ENCODE measurements at places on chromosomes 6 and 20.

DNA sequence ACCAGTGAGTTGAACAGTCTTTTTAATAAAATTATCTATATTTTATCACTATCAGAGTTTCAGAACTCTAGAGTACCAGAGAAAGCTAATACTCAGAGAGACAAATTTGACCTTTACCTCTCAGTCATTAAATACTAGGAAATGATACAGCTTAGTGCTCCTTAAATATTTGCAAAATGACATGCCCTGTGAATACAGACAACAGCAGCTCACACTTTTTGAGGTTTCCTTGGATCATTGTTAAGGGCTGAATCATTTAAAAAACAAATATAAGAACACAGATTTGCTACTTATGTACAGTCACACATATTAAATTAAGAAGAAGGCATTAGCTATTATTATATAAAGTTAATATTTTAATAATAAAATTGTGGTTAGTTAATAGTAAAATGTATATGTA is 1158.7 kb upstream of the EYS start:
- no peak for DNase-seq

DNA sequence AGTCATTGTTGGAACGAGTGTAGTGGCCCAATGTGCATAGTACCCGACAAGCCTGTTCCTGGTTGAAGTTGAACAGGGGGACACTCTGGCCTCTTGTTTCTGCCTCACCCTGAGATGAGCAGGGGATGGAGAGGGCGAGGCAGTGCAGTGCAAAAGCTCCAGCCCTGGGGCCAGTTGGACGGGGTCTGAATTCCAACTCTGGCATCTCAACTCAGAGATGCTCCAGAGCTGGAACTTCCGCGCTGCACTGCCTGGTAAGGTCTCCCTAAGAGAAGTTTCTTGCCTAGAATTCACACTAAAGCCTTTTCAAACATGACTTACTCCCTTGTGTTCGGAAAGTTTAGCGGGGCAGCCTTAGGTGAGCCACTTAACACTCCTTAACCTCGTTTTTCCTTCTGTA is 72.3 kb upstream of the SLC22A1 start:
- no peak for DNase-seq

GRCh38 chr6:134193536-134194498 is 124.1 kb downstream of the SGK1 start:
- DNase-seq = no peak

GRCh38 chr20:8940326-8940725 is 128.6 kb upstream of the PLCB4 start:
- no peak for DNase-seq

GRCh38 chr6:82331031-82331773 is 32.4 kb upstream of the TPBG start:
- no peak for DNase-seq

DNA sequence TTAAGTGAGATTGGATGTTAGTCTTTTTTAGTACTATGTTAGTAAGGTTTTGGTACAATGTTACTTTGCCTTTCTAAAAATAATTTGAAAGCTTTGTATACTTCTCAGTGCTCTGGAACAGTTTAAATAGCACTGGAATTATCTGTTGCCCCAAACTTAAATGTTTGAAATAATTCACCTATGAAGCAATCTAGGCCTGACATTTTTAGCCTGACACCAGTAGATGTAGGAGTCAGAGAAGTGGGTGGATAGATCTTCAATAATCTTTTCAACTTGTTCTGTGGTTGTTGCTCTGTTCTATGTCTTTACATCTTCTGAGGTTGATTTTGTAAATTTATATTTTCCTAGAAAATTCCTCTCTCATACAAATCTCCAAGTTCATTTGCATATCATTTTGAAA is 103.1 kb upstream of the ADGRF1 start:
- DNase-seq = no peak

DNA sequence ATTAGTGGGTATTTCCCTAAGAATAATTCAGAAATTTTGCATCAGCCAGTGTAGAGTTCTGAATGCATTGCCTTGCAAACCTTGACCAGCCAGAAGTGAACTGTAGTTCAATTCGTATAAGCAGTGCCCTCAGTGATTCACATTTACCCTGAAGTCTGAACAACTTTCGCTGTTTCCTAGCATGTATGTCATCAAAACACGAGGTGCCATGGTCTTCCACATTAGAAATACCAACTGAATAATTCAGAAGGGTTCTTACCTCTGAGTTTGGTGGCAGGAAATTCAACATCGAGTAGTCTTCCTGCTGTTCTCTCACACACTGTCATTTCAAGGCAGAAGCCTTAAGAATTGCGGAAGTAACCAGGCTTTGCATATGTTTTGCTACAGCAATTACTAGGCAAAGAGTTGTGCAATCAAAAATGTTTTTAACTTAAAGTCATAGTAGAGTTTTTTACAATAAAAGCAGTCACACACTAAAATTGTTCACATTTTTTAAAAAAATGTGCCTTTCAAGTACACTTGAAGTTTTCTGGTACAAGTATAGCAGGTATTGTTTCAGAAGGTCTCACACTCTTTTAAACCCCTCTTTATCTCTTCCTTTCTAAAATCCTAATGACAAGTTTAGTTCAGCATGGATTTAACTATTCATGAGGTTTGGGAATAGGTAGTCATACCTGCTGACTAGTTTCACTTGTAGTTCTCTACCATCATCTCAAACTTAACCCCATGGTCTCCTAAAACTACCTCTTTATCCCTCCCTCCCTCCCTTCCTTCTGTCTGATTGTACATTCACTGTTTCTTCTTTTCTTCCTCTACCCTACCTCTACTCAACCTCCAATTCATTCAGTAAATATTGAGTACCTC is 118.3 kb downstream of the STXBP5 start:
- no peak for DNase-seq

- DNase-seq = no peak
These were observed 15.3 kb upstream of the RGS17 start for GRCh38 chr6:153146413-153146812.

DNA sequence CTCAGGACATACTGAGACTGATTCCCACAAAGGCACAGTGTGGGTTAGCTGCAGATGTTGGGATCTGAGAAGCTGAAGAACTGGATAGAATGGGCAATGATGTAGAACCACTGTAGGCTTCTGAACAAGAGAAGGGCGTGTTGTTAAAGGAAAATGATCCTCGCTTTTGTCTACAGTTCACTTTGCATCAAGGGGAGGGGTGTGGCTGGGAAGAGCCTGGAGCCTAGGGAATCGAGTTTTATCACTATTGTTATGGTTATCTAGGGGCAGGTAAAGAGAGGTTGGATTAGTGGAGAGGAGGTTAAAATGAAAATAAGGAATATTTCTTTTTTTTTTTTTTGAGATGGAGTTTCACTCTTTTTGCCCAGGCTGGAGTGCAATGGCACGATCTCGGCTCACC is 768.1 kb downstream of the KIF16B start:
- no peak for DNase-seq

DNA sequence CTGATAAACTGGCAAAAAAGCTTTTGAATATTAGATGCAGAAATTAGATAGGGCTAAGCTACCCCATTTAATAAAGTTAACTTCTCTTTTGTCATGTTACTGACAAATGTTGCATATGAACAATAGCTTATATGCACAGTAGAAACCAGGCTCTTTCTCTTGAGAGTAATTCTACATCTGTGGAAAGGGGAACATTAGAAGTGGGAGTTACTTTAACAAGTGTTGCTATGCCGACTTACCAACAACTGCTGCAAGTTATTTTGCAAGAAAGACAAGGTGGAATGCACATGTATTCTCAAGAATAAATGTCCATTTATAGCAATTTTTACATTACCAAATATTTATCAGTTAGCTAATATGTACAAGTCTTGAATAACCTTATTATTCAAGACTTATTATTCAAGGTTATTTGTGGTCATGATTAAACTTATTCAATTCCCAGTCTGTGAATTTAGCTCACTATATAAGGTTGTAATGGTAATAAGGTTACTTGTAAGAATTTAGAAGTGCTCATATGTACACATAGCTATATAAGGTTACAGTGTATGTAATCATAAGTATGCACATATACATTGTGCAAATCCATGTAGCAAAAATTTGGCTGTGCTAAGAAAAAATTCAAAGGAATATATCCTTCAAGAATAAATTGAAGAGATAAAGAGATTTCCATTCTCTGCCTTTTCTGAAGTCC is 38.3 kb downstream of the ADGRG6 start:
- DNase-seq = no peak

DNA sequence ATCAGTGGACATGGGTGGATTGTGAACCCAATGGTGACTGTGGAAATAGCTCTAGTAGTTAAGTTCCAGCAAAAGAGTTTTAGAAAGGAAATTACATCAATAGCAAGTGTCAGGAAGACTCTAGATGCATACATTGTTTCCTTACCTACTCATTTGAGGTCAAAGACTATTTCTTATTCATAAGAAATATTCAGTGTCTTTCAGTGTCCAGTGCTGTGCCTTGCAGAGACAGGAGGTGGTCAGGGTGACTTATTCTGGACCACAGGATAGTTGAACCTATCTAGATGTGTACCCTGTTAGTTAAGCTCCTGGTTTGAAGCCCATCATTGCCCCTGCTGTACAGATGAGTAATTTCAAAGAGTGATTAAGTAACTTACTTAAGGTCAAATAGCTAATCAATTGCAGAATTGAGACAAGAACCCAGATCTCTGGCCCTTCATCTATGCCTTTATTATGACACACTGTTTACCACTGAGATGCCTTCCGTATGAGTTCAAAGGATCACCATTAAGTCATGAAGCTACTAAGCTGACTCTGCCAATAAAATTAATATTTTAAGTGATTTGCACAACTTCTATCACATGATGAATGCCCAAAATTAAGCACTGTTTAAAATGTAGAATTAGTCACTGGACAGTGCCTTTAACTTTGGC is 136.1 kb downstream of the PDSS2 start:
- no peak for DNase-seq

DNA sequence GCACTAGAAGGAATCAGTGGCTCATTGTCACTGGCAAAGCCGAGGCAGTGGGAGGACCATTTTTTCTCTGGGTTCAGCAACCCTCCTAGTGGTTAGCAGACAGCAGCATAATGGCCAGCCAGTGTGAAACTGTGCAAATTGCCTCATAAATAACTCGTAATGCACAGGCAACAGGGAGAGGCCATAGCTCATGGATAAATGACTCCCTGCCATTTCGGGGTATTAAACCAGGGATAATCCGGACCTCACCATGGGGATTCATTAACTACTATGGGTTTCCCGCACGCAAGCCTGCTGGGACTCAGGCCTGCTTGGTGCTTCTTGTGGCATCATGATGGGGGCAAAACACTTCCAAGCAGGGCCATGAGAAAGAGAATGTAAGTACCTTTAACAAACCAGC is 158.2 kb upstream of the CHD6 start:
- DNase-seq = no peak

DNA sequence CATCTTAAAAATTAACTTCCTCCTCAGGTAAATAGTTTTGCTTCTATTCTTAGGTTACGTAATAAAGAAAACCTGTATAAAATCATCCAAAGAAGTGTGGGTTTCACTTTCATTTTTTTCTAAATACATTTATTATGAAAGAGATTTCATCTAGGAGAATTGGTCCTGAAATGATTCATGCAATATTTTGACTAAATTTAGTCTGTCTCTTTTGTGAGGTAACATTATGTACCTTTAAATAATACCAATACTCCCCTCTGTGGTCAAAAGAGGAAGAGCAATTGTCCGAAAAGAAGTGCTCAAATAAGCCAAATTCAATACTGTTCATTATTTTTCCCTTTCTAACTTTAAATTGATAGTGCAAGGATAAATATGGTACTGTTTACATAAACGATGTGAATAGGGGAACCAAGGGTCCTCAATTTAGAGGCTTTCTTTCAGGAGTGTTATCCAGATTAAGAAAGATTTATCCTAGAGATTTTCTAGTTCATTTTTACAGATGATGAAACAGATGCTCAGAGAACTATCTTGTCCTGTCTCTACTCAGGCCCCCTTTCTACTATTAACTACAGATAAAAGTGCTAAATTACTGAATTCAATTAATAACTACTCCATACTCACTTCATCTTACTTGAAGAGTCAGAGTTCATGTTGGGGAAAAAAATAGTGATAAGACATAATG is 26.2 kb downstream of the CYP39A1 start:
- DNase-seq = no peak

- DNase-seq = no peak
These were observed 22.6 kb downstream of the RNF217 start for GRCh38 chr6:124984668-124985338.

GRCh38 chr20:15613530-15613929 is 959.7 kb downstream of the KIF16B start:
- no peak for DNase-seq

DNA sequence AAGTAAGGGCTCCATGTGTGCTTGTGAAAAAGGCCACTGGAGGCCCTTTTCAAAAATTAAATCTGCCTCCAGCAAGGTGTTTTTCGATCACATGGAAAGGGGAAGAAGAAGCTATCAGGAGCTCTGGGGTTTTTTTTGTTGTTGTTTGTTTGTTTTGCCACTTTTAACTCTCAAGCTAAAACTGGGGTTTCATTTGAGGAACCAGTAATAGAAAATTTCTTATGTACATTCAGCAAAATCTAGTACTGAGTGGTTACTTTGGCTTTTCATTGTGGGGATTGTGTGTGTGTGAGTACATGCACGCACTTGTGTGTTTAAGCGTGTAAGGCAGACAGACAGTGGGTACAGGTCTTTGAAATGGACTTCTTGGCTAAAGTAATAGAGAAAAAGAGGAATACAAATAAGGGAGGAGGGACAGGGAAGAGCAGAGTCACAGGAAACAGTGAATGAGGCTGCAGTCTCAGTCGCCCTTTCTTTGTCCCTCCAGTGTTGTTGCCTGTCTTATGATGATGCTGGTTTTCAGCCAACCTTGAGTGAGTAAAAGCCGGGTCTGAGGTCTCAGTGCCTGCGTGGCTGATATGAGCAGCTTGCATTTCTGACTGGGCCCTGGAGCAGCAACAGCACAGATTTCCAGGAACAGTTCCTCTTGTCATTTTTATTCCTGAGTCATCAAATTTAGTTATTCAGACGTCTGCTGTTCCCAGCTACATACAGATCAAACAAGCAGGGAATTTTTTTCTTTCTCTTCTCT is 26.2 kb downstream of the SLC16A10 start:
- DNase-seq = peak; percentile 35

DNA sequence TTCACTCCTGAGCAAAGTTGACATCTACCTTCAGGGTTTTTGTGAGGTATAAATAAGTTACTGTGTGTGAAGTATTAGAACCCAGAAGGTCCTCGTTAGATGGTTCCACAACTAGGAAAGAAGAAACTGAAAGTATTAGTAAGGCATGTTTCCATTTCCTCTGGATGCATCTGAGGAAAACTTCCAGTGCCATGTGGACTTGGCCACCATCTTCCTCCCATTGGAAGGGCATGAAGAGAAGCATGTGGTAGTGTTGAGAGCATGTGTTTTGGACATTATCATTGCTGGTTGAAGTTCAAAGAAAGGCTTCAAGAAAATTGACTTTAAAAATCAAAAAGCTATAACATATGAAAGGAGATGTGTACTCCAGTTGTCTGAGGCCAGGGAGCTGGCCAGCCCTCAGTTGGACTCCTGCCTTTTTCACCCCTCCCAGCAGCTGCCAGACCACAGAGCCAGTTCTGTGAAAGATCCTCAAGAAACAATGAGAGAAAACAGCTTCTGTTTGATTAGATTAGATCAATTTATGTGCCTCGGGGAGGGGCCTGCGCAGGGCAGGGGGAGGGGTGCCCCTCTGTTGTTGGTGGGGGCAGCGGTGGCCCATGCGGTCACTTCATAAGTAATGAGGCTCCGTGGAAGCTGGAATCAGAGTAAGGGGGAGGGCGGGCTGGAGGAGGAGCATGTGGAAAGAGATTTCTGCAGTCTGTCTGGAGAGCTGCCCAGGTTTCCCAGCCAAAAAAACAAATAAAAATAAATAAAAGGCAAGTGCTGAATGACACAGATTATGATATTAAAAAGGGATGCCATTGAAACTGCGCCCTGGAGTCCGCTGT is 154.0 kb downstream of the JARID2 start:
- DNase-seq = no peak

Measured in bone marrow (tissue), 2 donors.